Stimulated activated CD4-positive, alpha-beta T cell treated with anti-CD3 and anti-CD28 coated beads, TNF-alpha, amount 100 ng/mL, for 4 hours (primary cell): ENCODE measurements at places on chromosomes 12 and 14.

- no peak for DNase-seq
These were observed 10.3 kb downstream of the FBRSL1 start for GRCh38 chr12:132500142-132500855.

DNA sequence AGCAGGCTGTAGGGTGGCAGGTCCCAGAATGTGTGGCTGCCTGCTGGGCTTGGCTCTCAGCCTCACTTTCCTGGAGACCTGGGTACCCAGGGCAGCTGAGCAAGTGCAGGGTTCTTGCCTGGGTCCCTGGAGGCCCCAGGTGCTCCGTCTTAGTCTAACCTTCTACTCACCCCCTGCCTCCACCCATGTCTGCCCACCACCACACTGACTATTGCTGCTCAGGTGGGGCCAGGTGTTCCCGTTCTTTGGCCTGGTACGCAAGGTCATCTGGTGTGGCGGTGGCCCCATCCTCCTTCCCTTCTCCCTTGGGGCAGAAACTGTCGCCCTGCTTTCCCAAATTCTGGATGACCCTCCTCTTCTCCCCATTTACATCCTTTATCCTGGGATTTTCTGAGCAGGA, 319.9 kb downstream of the TMEM121 start:
- no peak for DNase-seq

GRCh38 chr12:26749781-26750180, 83.2 kb downstream of the ITPR2 start:
- DNase-seq = no peak

- no peak for DNase-seq
These were observed 33.7 kb downstream of the FAM186A start for GRCh38 chr12:50362671-50363070.

DNA sequence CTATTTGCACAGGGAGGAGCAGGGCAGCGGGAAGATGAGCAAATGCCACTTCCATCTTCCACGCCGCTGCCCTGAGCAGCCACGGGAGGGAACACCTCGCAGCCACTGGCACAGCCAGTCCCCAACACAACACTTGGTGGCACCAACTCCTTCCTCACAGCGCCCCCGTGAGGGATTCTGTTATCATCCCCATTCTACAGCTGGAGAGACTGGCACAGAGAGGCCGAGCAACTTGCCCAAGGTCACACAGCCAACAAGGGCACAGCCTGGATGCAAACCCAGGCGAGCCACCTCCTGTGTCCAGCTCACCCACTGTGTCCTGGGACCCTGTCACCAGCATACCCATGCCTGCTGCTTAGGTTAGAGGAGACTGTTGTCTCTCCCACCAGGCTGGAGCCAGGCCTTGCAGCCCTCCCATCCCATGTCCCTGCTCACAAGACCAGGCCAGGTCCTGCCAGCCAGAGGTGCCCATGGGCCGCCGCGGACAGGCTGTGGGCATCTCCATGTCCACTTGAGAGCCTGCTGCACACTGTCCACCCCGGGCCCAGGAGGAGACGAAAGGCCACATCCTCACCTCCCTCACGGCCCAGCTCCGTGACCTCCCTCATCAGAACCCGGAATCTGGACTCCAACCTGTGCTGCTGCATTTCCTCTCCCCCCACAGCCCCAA, 57.0 kb downstream of the NCOR2 start:
- no peak for DNase-seq

GRCh38 chr12:57320639-57321038, 69.7 kb upstream of the STAC3 start:
- no peak for DNase-seq

DNA sequence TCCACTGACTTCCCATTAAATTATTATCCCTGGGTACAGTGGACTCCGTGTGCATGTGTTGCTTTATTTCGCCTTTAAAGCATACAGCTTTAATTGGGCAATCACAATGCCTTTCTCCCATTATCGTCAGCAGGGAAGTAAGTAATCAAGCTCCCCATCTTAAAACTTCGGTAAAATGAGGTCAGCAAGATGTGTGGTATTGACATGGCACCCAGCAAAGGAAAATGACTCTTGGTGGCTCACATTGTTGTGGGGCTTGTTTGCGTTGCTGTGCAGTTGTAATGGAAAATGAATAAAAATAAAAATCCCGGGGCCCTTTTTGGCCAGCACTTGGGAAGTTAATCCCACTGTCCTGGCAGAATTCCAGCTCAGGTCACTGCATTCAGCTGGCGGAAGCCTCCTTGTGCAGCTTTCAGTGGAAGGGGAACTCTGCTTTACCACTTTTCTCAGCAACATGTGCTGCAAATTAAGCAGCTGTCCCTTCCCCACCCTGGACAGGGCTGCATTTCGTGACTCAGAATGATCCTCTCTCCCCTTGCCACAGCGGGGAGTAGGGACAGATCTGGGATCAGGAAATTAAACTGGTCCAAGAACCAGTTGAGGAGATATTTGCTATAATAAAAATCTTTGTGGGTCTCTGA, 13.9 kb upstream of the ATP2A2 start:
- DNase-seq = no peak

- DNase-seq = peak; percentile 51
These were observed 169.9 kb upstream of the HIF1A start for GRCh38 chr14:61525293-61526011.

- DNase-seq = no peak
These were observed 64.9 kb upstream of the DICER1 start for GRCh38 chr14:95222151-95222631.

DNA sequence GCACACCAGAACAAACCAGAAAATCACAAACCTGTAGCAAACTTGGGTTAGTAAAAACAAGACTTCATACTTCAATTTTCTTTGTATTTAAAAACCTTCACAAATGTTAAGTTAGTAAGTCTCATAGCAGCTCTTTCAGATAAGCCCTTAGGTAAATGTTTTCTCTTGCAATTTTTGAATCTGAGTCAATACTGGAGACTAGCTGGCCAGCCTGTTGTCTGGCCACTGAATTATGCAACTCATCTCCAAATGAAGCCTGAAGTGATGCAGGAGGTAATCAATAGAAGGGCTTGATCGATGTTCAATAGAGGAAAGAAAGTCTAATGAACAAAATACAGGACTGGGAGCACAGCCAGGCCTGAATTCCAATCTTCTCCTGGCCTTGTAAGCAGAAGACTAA, 465.2 kb downstream of the LRIG3 start:
- no peak for DNase-seq
